ENCODE measurements at places on chromosomes 3 and 15.
A peak's percentile ranks its signal among the peaks of the same experiment; 100 is the strongest.

DNA sequence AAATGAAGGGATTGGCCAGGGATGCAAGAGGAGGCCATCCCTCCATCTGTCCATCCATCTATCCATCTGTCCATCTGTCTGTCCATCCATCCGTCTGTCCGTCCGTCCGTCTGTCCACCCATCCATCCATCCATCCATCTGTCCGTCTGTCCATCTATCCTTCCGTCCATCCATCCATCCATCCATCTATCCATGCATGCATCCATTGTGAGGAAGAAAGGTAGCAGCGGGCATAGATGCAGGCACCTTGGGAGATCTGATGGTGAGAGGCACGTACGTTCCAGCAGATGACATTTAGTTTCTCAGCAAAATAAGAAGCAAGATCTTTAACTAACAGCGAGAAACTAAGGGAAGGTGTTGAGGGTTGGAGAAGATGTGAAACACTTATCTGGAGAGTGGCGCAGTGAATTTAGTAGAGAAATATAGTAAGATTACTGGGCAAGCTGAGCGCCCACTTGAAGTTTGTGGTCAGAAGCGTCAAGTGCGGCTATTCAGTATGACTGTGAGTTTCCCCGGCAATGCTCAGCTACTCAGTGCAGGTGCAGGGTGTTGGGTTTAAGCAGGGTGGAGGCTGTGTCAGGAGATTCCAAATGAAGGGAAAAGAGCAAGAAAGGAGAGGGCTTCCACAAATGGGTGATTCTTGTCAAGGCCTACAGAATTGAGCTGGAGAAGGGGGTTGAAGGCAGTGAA lies 22.4 kb upstream of the SRP14 start:
- no peak for DNase-seq

GRCh38 chr3:73071952-73072351 lies 10.5 kb downstream of the EBLN2 start:
- DNase-seq: no peak

GRCh38 chr3:3141939-3142338 lies 15.2 kb downstream of the TRNT1 start:
- no peak for DNase-seq

DNA sequence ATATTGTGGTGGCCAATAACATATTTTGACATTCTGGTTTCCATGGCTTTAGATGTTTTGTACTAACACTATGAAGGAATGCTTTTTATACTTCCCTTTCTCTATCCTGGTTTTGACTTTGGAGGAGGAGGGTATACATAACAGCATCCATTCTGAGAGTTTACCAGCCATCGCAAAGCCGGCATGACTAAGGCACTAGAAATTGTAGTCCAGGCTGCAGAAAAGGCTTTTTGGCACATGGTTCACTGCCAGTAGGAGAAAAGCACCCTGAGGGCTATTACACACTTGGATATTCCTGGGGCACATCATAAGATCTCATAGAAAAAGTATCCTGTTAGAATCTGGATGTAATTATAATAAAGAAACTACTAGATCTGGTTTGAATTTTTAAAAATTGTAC lies 101.8 kb downstream of the STT3B start:
- DNase-seq: peak; percentile 18

GRCh38 chr3:65856907-65857306 lies 181.8 kb downstream of the MAGI1 start:
- no peak for DNase-seq

DNA sequence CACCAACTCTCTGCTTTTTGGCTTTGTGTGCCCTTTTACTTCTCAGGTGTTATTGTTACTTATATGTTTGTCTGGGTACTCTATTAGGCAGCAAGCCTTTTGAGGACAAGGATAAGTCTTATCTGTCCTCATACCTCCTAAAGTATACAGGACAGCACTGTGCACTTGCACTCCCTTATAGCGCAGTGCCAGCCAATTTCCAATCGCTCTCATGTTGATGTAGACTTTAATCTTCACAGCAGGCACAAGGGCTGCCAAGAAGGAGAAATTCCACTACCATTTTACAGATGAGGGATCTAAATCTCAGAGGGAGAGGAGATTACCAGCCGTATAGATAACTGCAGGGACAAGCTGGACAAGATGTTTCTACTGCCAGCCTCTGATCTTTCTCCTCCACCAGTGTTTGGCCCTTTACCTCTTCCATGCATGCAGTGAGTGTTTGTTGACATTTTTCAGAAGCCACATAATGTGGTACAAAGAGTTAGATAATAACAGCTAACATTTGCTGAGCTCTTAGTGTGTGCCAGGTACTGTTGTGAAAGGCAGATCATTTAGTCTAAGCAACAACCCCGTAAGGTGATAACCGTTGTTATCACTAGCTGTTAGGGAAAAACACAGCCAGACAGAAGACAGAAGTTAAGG lies 30.1 kb downstream of the SST start:
- no peak for DNase-seq

DNA sequence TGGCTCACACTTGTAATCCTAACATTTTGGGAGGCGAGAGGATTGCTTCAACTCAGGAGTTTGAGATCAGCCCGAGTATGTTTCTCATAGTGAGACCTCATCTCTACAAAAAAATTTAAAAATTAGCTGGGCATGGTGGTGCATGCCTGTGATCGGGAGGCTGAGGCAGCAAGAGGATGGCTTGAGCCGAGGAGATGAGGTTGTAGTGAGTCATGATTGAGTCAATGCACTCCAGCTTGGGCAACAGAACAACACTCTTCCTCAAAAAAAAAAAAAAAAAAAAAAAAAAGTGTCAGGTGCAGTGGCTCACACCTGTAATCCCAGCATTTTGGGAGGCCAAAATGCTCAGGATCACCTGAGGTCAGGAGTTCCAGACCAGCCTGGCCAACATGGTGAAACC lies 2.4 kb downstream of the RPL39L start:
- no peak for DNase-seq

DNA sequence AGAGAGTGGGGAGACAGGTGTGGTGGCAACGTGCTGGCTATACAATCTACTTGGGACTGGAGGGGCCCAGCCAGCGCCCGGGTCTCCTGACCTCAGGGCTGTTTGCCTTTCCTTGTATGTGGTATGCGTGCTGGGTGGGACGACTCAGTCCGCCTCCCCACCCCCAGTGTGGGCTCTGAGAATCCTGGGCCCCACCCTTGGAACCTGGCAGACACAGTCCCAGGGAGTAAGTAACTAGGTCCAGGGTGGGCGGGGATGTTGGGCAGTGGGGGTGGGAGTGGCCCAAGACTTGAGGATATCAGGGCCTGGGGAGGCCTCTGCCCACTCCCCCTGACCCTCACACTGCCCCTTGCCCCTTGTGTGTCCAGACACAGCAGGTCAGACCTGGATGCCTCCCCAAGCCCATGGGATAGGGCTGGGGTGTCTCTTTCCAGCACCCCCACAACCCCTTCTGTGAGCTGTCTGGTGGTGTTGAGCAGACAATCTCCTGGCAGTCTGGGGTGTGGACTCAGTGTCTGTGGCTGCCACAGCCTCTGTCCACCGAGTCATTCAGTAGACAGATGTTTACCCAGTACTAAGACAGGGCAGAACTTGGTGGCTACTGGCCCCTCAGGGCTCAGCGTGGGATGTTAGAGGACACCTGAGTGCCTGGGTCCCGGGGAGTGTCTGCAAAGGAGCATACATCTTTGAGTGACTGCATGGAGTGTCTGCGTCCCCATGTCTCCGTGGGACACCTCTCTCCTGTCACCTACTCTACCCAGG lies 1.3 kb downstream of the CHST13 start:
- DNase-seq: no peak

GRCh38 chr3:114394551-114394950 lies 100.7 kb downstream of the TIGIT start:
- no peak for DNase-seq

DNA sequence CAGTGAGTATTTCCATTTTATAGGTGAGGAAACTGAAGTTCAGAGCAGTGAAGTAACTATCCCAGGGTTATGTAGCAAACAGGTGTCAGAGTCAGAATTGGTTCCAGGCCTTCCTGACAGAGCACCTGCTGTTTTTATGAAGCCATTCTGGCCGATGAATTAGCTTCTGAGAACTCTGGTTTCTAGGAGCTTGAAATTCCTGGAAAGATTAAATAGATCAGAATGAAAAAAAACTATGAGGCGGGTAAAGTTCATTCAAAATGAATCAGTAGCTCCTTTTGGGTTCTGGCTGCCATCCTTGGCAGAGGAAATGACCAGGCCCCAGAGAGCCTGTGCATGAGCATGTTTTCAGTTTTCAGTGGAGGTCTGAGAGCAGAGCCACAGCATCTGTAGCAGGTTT lies 59.3 kb upstream of the CFAP161 start:
- no peak for DNase-seq

GRCh38 chr3:187615630-187616029 lies 54.6 kb downstream of the SST start:
- DNase-seq: no peak

DNA sequence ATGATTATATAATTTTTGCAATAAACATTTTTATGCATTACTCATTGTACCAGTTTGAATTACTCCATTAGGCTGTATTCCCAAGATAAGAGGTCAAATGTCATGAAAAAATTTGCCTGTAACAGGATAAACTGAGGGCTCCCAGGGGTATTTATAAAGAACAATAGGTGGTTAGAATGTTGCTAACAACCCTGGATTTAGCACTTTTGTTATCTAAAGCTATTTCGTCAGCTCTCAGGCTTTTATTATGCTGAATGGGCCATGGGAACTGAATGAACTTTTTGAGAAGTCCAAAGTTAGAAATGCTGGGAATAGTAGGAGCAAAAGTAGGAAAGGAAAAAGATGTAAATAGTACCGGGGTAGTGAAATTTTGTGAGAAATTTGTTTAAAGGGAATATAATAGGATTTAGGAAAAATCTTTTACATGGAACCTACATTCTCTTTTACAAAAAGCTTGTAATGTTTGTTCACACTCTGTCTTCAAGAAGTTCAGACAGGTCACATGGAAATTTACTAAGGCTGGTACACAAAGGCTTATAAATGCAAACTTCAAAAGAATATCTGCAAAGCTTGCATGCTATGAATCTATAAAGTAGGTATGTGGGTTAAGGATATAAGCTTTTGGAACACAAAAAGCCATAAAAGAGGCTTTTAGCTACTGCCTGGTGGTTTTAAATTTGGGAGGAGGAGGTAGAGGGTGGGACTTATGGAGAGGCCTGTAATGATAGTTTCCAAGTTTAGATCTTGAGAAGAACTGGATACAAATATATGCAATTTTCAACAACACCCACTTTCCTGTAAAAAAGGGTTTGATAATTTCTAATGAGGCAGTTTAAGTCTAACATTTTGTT lies 445.8 kb upstream of the NAALADL2 start:
- no peak for DNase-seq

GRCh38 chr3:127366383-127366782 lies 78.5 kb upstream of the PRR20G start:
- no peak for DNase-seq

DNA sequence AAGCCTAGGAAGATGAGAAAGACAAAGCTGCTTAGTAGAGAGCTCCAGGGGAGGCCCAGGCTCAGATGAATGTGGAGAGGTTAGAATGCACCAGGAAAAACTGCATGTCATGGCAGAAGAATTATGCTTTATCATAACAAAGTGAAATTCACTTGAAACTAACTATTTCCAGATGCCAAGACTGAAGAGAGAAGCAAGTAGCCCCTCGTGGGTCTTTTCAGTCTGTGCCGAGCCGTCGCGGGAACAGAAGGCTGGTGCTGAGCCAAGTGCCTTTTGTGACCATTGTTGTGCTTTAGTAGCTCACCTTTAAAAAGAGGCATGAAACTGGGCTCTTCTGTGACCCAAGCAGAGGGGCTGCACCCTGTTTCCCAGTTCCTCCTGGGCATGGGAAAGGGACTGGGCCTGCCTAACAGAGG lies 73.2 kb downstream of the CHDH start:
- no peak for DNase-seq

DNA sequence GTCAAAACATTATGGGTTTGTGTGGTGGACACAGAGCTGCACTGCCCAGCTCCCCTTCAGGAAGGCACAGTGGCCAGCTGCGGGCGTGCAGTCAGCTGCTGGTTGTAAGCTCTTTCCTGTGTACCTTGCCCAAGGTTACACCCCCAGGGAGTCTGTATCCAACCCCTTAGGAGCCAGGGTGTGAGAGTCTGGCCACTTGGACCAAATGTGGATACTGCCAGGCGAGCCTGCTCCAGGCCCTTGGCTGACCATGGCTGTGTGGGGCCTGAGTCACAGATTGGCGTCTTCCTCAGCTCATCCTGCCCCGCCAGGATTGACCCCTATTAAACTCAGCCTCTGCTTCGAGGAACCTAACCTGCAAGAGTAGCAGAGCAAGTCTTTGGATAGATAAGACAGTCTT lies 56.9 kb downstream of the ABHD5 start:
- DNase-seq: no peak

- DNase-seq: no peak
These were observed 262.0 kb upstream of the ZNF717 start for GRCh38 chr3:76047368-76047767.

DNA sequence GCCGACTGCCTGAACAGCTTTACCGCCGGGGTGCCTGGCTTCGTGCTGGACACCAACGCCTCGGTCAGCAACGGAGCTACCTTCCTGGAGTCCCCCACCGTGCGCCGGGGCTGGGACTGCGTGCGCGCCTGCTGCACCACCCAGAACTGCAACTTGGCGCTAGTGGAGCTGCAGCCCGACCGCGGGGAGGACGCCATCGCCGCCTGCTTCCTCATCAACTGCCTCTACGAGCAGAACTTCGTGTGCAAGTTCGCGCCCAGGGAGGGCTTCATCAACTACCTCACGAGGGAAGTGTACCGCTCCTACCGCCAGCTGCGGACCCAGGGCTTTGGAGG lies 815 bp downstream of the SPINT1 start:
- no peak for DNase-seq

GRCh38 chr15:96460106-96460505 lies 129.6 kb downstream of the NR2F2 start:
- no peak for DNase-seq

- no peak for DNase-seq
These were observed 1.2 kb upstream of the ZBED2 start for GRCh38 chr3:111596328-111596727.

- DNase-seq: no peak
These were observed 44.0 kb downstream of the RHCG start for GRCh38 chr15:89452330-89452836.

GRCh38 chr3:52202384-52203077 lies 4.6 kb downstream of the ALAS1 start:
- DNase-seq: no peak
